ENCODE measurements at places on chromosomes 7 and 10. TPM values are rescaled to one million over a fixed set of nuclear protein-coding genes. Genes with fewer than 3 reads are reported as not detected.

The INMT gene
- not detected for total RNA-seq

The TDRD1 gene
- 0.13 TPM for total RNA-seq

The KCP gene
- not detected for total RNA-seq

The C7orf33 gene
- total RNA-seq, result not detected

The SCART1 gene
- total RNA-seq, result 1.5 TPM

The GHRHR gene
- total RNA-seq, result not detected

The SPDYE16 gene
- total RNA-seq, result not detected

The IPMK gene
- 7.1 TPM for total RNA-seq

The GIMAP8 gene
- 9.4 TPM for total RNA-seq

The CNTNAP2 gene
- not detected for total RNA-seq

The EBLN1 gene
- not detected for total RNA-seq

The TAS2R39 gene
- not detected for total RNA-seq

The TRIL gene
- 0.39 TPM for total RNA-seq

The WDR11 gene
- total RNA-seq, result 53.0 TPM

The CWF19L1 gene
- 37.3 TPM for total RNA-seq

The APBB1IP gene
- 43.6 TPM for total RNA-seq

The NPTX2 gene
- 0.08 TPM for total RNA-seq

The ZNF722 gene
- total RNA-seq, result not detected

The C10orf71 gene
- total RNA-seq, result not detected

The UNCX gene
- not detected for total RNA-seq

The ICA1 gene
- 2.3 TPM for total RNA-seq

The WNT8B gene
- 0.24 TPM for total RNA-seq

The GSTO2 gene
- total RNA-seq, result 1.1 TPM

The LIPF gene
- not detected for total RNA-seq

The RBP4 gene
- not detected for total RNA-seq

The OPALIN gene
- not detected for total RNA-seq

The AKR1C4 gene
- total RNA-seq, result not detected

The ANKRD2 gene
- total RNA-seq, result not detected

The CALHM3 gene
- not detected for total RNA-seq

All from activated T-helper 1 cell treated with anti-CD3 and anti-CD28 coated beads, Interleukin-12 subunit alpha, Interleukin-12 subunit beta, Interleukin-2, Interleukin-4 antibody, amounts not matched to agents 30 ng/mL and 10 ng/mL and 1 ng/mL, durations not matched to agents 14 hours and 24 hours and 36 hours (primary cell).